A549 treated with AZD2906 at 1 μM for 4 hours (cell line): ENCODE measurements at places on chromosomes 12 and 14. TPM values are rescaled to one million over a fixed set of nuclear protein-coding genes. Genes with fewer than 3 reads are reported as not detected.

ADGRD1 gene
- total RNA-seq = 0.42 to 0.75 TPM (median 0.48 TPM) in 5 replicates

KCNH3 gene
- total RNA-seq = 1.5 to 2.6 TPM (median 2.2 TPM) in 5 replicates

RPS6KL1 gene
- total RNA-seq = 0.23 to 0.49 TPM (median 0.40 TPM) in 5 replicates

BCL2L2 gene
- 16.2 to 18.1 TPM (median 17.3 TPM) in 5 replicates for total RNA-seq

EML1 gene
- total RNA-seq = 29.0 to 37.7 TPM (median 33.4 TPM) in 5 replicates
